ENCODE measurements at places on chromosomes 5 and 9. TPM values are rescaled to one million over a fixed set of nuclear protein-coding genes. Genes with fewer than 3 reads are reported as not detected.

DNA sequence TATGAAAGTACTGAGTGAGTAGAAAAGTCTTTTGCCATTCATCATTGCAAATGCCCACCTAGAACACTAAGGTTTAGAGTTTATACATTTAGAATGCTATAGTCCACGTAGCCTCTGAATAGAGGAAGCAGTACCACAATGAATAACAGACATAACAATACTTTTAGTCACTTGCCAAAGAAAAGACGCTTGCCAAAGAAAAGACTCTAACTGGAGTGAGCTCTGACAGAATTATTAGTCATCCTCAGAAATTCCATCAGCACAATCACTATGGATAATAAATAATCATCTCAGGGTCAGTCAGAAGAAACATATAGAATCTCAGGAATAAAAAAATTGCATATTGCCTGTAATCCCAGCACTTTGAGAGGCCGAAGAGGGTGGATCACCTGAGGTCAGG, 168.5 kb upstream of the TARS1 start:
- DNase-seq = no peak

DNA sequence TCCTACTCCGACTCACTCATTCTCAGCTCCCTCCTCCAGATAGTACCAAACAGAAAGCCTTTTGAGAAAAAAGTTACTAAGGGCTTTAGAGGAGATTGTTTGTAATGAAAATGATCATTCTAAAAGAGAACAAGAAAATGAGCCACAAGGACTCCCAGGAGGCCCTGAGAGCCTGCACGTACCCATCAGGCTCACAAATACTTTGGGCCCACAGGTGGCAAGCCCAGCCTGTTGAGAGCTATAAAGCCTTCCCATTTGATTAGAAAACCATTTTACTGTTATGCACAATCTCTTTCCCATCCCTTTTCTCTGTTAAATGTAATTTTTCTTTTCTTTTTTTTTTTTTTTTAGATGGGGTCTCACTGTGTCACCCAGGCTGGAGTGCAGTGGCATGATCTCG, 136.1 kb downstream of the LHFPL2 start:
- no peak for DNase-seq

DNA sequence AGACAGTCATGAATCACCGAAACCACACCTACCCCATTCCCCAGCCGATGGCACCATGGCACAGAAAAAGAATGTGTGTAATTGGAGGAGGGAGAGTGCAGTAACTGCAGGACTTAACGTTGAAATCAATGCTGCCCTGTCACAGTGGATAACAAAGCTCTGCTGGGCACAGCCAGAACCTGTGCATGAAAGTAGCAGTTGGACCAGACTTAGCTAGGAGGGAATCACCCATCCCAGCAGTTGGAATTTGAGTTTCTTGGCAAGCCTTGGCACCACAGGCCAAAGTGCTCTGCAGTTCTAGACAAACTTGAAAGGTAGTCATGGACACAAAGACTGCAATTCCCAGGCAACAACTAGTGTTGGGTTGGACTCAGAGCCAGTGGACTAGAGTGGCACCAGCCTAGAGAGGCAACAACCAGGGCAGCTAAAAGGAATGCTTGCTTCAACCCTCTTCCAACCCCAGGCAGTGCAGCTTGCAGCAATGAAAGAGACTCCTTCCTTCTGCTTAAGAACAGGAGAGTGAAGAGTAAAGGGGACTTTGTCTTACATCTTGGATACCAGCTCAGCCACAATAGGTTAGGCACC, 19.1 kb downstream of the TMEM232 start:
- DNase-seq = no peak

DNA sequence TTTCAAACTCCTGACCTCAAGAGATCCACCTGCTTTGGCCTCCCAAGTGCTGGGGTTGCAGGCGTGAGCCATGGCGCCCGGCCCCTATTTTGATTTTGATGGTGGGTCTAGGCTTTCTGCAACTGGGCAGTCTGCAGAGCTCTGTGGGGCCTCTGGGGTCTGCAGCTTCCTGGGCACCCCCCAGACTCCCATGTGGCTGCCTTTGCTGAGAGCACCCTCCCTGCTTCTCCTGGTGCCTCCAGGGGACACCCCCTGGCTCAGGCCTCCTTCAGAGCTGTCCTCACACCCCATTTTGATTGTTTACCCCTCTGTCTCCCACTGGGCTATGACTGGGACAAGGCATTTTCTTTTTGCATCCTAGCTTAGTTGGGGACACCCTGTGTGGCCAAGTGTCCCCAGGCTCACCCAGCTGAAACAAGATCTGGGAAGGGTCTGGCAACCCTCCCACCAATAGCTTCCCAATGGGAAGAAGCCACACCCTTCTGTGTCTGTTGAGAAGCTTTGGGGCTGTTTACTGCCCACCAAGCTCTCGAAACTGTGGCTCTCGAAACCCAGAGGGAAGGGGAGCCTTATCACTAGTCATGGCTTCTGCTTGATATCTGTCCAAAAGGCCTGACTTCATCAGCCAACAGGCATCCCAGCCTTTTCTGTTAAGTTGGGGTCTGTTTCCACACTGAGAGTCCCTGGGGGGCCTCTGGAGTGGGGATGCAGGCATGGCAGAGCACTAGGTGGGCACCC, 204.4 kb upstream of the IER5L start:
- no peak for DNase-seq

GRCh38 chr9:134220311-134220710, 55.9 kb upstream of the RNU6ATAC start:
- DNase-seq = no peak

SHOC1 gene
- not detected for total RNA-seq

FST gene
- total RNA-seq = 3.9 TPM

Measured in thoracic aorta (tissue), 2 donors.